ENCODE measurements at places on chromosomes 12 and 14.

DNA sequence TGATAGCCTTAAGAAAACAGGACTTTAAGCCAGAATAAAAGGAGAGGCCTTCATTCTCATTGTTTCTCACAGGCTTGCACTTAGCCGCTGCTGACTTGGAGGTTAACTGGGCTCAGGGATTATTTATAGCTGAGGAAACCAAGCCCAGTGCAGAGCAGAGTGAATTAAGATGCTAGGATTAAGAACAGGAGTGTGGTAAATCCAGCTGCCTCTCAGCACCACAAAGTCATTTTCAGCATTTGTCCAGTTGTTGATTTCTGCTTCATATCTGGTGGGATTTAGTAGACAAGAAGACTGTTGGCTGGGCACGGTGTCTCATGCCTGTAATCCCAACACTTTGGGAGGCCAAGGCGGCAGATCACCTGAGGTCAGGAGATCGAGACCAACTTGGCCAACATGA is 14.3 kb upstream of the KRT73 start:
- no peak for DNase-seq

DNA sequence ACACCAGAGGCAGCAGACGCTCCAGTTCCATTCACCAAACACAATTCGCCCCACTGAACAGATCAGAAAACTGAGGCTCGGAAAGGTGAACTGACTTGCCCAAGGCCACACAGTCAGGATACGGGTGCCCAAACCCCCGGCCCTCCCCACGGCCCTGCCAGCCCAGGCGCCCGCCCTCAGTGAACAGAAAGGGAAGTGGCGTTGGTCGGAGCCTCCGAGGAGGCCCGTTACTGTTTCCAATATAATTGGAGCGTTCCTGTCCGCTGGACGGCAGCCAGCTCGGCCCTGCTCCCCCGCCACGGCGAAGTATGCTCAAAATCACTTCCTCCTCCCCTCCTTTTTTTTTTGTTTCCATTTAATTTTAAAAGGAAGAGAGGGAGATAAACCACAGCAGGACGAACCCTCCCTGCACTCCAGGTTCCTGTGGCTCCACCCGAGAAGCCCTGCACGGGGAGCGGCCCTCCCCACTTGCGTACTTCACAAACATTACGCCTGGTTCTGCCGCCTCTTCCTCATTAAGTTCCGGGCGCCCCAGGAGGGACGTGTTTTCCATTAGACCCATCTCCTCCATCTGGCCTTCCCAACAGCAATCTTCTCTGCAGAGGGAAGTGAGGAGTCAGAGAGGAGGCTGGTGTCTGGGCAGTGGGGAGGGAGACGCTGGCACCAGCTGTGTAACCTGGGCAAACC is 61.1 kb downstream of the NCOR2 start:
- no peak for DNase-seq

DNA sequence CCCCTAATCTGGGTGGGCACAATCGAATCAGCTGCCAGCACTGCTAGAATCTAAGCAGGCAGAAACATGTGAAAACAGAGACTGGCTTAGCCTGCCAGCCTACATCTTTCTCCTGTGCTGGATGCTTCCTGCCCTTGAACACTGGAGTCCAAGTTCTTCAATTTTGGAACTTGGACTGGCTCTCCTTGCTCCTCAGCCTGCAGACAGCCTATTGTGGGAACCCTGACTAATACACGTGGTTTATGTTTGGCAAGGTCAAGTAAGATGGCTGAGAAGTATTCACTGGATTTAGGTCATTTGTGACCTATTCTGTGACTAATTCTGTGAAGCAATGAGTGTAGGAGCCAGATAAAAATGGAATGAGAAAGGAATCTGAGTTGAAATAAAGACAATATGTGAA is 11.0 kb downstream of the GPR135 start:
- DNase-seq: no peak

GRCh38 chr12:57603815-57604453 is 690 bp upstream of the DTX3 start:
- no peak for DNase-seq

GRCh38 chr14:69479696-69480095 is 4.8 kb upstream of the PLEKHD1 start:
- no peak for DNase-seq

- peak; percentile 92 for DNase-seq
These were observed at the start of gene ZNF384 for GRCh38 chr12:6688999-6689882. Gene ZNF384 (minus strand): TSS chr12:6689375. CDS start chr12:6679520, 9,855 bp downstream.

GRCh38 chr12:40376533-40377267 is 151.9 kb downstream of the LRRK2 start:
- DNase-seq: no peak

DNA sequence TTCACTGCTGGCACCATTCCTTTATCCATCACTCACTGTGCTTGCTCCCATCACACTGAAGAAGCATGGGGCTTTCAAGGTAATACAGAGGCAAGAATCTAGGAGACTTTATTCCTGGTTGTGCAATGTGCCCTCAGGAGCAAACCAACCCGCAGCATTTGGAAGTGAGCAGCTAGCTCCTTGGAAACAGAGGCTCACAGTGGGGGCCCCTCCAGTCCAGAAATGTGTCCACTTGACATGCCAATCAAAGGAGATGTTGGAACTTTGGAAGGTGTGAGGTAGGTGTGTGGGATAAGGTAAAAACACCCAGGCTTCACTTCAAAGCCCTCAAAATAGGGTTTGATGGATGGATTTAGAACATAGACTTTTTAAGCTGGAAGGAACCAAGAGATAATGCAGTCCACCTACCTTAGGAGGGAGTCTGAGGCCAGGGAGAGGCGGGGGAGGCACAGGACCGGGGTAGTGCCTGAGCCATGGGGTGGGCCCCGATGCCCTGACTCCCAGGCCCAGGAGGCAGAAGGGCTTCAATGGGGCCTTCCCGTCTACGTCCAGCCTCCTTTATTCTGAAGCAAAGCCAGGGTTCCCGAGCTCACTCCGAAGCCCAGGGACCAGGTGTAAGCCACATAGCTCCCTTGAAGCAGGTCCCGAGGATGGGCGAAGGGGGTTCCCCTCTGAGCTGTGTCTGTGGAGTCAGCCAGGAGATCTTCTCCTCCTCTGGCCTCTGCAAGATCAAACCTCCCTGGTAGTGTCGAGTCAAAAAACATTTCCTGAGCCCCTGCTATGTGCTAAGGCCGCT is 17.6 kb upstream of the BCL11B start:
- DNase-seq: no peak

GRCh38 chr14:102043251-102044025 is 43.4 kb downstream of the HSP90AA1 start:
- no peak for DNase-seq

DNA sequence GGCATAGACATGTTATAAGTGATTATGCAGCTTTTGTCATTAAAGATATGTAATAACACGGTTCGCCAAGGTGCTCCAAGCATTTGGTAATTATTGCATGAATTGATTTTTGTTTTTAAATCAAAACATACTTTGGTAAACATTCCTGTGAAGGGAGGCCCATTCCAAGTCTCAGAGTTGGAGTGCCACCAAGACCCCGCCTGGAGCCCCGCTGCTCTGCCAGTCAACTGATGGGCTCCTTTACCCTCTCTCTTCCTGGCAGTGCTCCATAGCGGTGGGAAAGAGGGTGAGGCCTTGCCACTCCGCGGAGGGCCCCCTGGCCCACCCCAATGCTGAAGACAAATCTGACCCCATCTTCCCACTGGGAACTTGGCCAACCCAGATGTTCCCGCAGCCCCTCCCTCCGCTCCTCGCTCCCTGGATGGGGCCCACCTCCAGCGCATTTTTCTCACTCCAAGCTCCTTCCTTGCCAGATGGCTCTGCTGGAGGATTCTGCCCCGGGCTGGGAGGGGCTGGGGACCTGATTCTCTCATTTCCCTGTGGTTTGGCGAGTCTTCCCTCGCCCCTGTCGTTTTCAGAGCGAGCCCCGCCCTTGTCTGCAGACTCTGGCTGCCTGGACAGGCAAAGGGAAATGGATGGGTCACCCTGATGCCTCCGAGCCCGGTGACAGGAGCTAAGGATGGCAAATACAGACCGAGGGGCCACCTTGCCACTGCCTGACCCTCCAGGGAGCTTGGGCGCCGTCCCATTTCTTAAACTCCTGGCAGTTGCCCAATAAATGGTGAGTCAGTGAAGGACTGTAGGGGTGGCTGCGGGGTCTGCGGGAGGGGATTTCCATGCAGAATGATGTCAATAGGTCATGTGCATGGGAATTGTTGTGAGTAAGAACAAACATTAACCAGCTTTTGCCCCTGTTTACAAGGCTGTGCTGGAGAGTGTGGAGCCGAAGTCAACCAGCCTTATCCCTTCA is 9.2 kb upstream of the PAPLN start:
- no peak for DNase-seq

Data from stimulated activated CD4-positive, alpha-beta T cell treated with anti-CD3 and anti-CD28 coated beads, TNF-alpha, amount 100 ng/mL, for 24 hours (primary cell).